ENCODE measurements at places on chromosomes 2 and 18.

- DNase-seq = no peak
These were observed 90.8 kb downstream of the CCBE1 start for GRCh38 chr18:59606193-59607077.

- no peak for DNase-seq
These were observed 49.6 kb downstream of the SPIRE1 start for GRCh38 chr18:12608301-12608700.

- DNase-seq = no peak
These were observed 17.5 kb upstream of the CDC42EP3 start for GRCh38 chr2:37688771-37689468.

GRCh38 chr2:241088791-241089732 lies 13.0 kb downstream of the MTERF4 start:
- DNase-seq = no peak

DNA sequence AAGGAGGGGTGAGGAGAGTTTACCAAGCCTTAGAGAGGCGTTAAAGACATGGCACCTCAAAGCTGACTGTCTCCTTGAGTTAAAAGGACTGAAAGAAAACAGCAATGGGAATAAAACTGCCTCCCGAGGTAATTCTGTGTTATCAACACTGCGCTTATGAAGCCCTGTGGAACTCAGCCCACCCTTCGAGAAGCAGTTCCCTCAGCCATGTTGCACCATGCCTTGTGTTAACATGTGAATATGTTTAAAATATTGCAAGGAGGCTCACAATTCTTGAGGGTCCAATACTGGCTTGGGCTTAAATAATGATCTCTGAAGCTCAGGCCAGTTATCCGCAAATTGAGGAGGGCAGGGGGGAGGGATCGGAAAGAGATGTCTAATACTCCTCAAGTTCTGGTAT lies 14.7 kb downstream of the KLF7 start:
- DNase-seq = no peak

- no peak for DNase-seq
These were observed 58.5 kb downstream of the SMAD7 start for GRCh38 chr18:48892146-48892855.

DNA sequence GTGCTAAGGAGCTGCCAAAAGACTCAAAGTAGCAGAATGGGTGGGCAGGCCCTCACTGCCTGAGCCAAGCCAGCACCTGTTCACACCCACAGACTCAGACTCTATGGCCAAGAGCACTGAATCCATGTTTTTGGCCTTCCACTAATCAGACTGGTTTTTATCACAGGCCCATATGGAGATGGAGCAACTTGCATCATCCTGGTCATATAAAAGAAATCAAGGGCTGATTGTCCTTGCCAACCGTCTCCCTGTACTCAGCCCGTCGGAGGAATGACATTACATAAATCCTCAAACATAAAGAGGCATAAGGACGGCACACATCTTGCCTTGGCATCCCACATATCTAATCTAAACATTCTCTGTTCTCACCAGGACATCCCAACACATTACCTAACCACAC lies 66.7 kb downstream of the MARCHF4 start:
- DNase-seq = no peak

DNA sequence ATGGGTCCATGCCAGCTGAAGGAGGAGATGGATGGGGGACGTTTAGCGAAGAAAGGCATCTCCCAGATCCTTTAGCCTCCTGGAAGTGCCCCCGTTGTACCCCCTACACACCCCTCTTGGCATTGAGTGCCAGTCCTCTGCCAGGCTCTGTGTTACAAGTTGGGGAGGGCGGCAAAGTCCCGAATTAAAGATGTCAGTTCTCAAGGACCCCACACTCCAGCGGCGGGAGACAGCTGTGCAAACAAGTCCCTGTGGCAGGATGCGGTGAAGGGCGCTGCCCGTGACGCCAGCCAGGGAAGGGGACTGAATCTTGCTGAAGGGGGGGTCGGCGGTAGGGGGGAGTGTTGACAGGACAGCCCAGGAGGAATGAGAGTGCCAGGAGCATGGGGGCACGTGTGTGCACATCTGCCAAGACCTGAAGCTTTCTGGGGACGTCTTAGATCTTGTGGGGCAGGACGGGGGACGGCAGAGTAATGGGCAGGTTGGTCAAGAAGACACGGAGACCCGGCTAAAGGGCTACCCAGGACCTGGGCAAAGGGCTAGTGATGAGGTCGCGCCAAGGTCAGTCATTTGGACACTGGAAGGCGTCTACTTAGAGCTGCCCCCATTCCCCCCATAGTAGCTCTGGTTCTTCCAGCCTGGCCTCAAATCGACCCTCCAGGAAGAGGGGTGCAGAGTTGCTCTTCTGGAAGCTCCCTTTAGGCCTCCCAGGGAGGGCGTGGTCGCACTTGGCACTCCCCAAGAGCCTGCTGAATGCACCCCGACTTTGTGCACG lies 2.8 kb upstream of the CTDSP1 start:
- no peak for DNase-seq

DNA sequence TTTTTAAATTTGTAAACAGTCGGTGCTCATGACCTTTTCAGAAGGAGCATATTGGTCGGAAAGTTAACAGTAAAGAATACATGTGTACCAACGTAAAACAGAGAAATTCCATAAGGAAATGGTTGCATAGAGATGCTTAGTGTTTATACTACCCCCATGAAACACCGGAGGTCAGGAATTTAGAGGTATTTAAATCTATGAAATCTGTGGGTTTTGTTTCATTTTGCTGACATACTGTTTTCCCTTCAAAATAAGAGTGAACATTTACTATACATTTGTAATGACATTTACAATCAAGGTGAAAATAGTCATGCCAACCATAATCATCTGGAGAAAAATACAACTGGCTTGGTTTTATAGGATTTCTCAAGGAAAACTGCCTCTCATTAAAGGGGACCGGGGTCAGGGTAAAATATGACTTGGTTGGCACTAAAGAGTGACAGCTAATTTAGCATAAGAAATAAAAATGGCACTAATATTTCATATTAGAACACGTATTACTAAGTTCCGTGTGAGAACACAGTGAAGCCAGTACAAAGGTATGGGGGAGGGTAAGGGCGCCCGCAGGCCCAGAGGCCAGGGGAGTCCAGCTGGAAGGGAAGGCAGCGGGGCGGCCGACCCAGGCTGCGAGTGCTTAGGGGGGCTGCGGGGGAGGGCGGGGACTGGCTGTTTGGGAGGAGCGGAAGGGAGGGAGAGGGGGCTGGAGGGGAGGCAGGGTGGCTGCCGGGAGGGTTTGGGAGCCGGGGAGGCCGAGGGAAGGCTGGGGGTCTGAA lies 1.1 kb upstream of the RNU4ATAC start:
- DNase-seq = no peak

- DNase-seq = no peak
These were observed 63.5 kb upstream of the TAF1B start for GRCh38 chr2:9779596-9780264.
